Stimulated activated CD4-positive, alpha-beta T cell treated with anti-CD3 and anti-CD28 coated beads, Interleukin-1b, Interleukin-23, amount 100 ng/mL, for 1 hour (primary cell): ENCODE measurements at places on chromosomes 5 and 9.

- no peak for DNase-seq
These were observed 172.5 kb downstream of the CRB2 start for GRCh38 chr9:123528501-123528900.

GRCh38 chr5:131224387-131225201 is 39.3 kb upstream of the CDC42SE2 start:
- DNase-seq = no peak

DNA sequence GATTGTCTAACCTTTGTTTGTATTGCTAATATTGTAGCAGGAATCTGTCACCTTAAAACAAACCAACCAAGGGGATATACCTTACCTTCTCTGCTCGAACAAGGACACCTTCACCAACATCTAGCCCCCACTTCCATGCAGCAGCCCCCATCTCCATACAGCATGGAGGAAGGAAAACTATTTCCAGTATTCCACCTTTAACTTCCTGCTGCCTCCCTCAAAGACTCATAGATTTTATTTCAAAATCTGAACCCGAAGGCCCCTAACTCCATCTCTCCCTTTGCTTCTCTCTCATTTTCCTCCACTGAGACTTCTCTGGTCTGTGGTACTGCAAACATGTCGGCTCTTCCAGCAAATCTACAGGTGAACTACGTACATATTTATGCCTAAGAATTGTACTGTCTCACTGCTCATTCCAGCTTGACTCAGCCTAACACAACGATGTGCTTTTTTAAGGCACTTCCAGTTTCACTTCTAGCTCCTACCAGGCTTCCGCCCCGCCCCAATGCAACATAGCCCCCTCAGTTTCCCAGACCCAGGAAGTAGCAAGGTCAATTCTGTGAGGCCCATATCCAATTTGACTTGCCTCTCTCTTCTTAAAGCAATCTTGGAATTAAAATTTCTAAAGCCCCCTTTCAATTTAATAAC is 70.7 kb upstream of the RNF38 start:
- DNase-seq = no peak

DNA sequence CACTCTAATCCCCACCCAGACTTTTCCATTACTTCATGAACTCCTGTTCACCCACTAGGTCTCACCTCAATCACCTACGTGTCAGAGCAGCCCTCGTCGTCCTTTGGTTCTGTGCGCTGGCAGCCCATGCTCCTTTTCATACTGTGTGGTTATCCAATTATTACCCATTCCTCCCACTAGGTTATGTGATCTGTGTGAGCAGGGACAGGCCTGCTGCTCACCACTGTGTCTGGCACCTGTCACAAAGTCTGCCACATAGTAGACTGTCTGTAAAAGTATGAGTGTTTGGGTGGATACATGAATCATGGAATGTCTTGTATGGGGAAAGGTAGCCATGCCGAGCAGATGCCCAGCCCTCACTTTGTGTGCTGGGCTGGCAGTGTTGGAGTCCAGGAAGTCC is 12.1 kb upstream of the SMAD5 start:
- DNase-seq = no peak

GRCh38 chr5:179375236-179375685 is 30.0 kb upstream of the ADAMTS2 start:
- no peak for DNase-seq

GRCh38 chr5:181098762-181099601 is 32.0 kb downstream of the OR2V1 start:
- no peak for DNase-seq

GRCh38 chr9:90884178-90884577 is 82.6 kb downstream of the SYK start:
- no peak for DNase-seq

DNA sequence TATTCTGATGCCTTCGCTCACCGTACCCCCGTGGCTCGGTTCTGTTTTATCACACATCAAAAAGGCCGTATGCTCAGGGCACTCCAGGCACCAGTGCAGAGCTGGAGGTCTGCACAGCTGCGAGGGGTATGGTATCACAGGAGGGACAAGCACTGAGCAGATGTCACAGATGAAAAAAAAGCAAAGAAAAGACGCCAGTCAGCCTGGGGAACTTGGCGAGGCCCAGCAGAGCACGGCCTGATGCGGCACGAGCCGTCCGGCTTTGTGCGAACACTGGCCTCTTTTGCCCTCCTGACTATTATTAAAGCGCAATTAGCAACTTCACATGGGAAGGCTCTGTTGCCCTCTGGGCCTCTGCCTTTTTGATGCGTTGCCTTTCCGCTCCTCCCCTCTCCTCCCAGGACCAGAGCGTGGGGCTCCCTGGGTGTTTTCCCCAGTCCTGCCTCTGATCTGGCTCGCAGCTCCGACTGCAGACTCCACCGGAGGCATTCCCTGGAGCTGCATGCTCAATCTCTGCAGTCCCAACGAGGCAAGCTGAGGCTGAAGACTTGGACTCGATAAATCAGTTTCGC is 44.4 kb downstream of the AK8 start:
- no peak for DNase-seq

- no peak for DNase-seq
These were observed 58.1 kb downstream of the MARCHF3 start for GRCh38 chr5:126972062-126972895.

DNA sequence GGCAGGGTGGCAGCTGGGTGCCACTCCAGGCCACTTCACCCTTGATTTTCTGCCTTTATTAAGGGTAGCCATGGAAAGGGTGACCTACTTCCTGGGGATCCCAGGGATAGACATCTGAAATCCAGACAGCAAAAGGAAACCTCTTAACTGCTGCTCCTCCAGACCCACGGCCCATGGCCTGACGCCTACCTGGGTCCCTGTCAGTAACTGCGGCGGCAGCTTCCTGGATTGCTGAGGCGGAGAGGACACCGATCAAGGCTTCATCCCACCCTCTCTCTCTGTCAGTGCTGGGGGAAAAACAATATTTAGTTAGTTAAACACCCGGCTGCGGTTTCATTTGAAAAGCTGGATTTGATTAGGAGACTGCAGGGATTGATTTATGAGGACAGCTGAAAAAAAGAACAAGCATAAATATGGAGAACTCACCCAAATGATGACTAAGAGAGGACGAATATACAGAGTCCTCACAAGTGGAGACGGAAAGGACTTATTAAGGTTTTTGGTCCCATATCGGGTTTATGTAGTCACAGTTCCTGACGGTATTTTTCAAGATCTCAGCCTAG is 158.7 kb upstream of the KLF4 start:
- no peak for DNase-seq

GRCh38 chr5:71013575-71013974 is 11.6 kb downstream of the NAIP start:
- DNase-seq = no peak

- no peak for DNase-seq
These were observed 18.0 kb downstream of the LHX2 start for GRCh38 chr9:124029617-124030016.

DNA sequence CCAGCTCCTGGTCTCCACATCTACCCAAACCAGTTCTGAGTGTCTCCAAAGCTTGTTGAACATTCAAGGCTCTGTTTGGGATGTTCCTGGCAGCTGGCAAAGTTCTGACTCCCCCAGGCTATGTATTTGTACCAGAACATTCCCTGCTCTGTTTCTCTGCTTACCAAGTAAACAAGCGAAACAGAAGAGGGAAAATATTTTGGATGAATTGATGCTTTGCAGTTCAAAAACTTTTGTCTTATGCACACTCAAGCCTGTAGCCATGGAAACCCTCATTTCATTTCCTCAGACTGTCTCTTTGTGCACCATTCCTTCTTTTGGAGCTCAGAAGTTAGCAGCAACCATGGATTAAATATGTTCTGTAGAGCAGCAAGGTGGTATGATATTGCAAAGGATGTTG is 145.8 kb downstream of the ACTL7B start:
- DNase-seq = no peak

GRCh38 chr5:64861281-64861680 is 92.6 kb downstream of the CWC27 start:
- DNase-seq = no peak

GRCh38 chr5:149747141-149747832 is 17.2 kb downstream of the PPARGC1B start:
- DNase-seq = no peak

- no peak for DNase-seq
These were observed 107.6 kb downstream of the SIL1 start for GRCh38 chr5:139090581-139090980.

DNA sequence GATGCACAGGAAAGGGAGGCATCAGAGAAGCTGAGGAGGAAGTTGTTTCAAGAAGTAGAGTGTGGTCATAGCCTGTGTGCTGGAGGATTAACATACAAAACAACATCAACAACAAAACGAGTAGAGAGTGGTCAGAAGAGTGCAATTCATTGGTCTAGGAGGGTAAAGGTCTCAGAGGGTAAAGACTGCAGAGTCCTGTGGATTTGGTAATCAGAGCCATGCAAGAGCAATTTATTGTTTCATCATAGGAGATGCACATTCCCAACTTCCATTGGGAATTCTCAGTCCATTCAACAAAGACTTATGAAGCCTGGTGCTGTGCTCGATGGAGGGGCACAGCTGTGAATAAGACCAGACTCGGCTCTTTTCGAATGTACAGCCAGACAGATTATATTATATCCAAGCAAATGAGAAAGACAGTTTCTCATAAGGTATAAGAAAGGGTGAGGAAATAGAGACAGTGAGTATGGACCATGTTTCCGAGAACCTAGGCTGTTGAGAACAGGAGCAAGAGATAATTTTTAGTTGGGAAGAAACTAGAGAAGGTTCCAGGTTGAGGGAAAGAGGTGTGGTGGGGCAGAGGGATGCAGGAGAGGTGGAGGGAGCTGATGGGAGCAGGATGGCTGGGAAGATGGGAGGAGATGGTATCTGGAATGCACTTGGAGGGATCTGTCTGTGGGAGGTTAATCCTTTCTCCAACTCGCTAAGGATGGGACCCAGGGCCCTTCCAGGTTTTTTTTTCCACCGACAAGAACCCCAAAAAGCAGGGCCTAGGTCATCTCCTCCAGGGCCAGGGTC is 7.9 kb upstream of the MYORG start:
- DNase-seq = no peak

DNA sequence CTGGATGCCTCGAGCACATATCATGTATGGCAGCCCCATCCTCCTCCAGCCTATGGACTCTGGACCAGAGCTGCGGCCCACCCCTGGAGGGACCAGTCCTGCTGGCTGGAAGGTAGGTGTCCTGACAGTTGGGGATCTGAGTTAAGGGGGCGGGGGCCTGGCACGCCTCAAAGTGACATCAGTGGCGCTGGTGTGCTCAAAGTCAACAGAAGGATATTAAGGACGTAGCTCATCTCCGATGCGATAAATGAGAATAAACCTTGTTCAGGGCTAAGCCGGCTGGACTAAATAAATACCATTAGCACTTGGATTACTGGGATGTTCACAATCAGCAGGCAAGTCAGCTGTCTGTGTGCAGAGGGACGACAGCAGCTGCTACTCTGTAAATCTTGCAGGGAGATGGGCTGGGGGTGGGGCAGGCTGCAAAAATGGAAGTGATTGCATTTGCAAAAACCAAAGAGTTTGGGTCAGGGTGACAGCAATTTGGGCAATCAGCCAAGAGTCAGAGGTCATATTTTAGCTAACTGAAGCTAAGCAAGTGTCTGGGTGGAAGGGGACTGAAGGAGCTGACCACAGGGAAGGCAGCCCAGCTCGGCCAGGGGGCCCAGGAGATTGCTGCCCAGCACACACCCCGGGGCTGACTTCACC is 80.0 kb upstream of the LRRTM2 start:
- DNase-seq = no peak
